ENCODE measurements at places on chromosomes 16 and 17.

DNA sequence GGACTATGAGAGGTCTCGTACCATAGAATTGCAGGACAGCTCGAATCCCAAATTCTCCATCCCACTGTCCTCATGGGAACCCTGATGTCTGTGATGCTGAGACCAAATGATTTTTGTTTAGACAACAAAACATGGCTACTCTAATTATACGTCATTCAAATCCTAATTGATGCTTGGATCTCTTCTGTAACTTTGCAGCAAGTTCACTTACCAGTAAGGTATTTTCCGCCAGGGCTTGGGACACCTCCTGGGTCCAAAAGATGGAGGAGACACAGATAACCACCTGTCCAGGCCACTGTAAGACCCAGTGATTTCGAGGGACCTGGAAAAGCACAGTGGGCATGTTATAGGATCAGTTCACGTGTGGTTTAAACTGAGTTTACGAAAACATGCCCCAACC is 92.8 kb downstream of the DNAH3 start:
- DNase-seq, result no peak

DNA sequence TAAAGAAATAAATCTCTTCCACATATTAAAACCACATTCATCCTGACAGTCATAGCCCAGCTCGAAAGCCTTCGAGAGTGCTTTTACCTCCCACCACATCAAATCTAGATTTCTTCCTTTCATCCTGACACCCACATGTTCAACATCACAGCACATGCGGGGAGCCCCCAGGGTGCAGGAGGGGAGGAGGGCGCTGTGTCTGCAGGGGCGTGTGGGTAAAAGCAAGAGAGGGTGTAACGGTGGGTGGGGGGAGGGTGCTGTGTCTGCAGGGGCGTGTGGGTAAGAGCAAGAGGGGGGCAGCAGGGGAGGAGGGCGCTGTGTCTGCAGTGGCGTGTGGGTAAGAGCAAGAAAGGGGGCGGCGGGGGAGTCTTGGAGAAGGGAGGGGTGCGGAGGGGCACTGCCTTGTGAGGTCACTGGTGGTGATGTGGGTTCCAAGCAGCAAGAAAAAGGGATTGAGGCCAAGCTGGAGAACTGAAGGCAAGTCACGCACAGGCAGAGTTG is 34.7 kb downstream of the ADCY9 start:
- DNase-seq, result no peak

DNA sequence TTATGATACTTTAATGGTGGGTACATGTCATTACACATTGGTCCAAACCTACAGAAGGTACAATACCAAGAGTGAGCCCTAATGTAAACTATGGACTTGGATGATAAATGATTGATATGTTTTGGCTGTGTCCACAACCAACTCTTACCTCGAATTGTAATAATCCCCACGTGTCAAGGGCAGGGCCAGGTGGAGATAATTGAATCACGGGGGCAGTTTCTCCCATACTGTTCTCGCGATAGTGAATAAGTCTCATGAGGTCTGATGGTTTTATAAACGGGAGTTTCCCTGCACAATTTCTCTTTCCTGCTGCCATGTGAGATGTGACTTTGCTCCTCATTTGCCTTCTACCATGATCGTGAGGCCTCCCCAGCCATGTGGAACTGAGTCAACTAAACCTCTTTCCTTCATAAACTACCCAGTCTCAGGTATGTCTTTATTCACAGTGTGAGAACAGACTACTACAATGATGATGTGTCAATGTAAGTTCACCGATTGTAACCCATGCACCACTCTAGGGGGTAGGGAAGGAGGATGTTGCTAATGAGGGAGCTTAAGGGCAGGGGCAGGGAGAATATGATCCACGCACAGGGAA is 7.0 kb upstream of the METTL22 start:
- no peak for DNase-seq

DNA sequence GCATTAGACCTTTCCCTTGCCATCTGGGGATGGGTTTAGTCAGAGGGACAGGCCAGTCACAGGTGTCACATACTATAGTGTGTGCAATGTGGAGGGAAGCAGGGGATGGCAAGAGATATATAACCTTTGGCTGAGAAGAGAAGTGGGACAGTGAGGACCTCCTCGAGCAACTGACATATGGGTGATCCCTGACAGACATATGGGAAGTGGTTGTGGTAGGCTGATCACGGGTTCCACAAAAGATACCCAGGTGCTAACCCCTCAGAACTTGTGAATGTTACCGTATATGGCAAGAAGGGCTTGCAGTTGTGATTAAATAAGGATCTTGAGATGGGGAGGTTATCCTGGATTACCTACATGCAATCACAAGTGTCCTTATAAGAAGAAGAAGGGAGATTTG is 188.1 kb upstream of the MPHOSPH6 start:
- DNase-seq, result no peak

DNA sequence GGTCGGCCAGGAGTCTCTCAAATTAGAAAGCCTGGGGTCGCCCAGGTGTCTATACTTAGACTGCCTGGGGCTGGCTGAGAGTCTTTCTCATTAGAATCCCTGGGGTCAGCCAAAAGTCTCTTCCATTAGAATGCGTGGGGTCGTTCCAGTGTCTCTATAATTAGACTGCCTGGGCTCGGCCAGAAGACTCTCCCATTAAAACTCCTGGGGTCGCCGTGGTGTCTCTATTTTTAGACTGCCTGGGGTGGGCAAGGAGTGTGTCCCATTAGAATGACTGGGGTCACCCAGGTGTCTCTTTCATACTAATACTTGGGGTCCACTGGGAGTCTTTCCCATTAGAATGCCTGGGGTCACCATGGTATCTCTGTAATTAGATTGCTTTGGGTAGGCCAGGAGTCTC is 2227.7 kb downstream of the TP53TG3F start:
- DNase-seq, result no peak

- no peak for DNase-seq
These were observed 27.9 kb upstream of the AXIN2 start for GRCh38 chr17:65589321-65589720.

DNA sequence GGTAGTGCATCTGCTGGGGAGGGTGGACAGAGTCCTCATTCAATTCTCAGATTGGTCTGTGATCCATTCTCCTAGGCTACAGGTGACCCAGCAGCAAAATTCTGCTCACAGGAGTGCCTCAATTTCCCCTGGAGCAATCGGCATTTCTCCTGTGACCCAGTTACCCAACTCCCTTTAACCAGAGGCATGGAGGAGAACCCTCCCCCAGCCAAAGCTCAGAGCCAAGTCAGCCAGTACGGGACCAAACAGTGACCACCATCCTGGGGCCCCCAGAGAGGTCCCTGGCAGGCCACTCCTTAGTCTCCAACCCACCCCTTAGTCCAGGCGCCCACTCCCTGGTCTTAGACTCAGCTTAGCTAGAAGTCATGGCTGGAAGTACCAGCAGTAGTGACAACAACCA is 75.6 kb downstream of the DYNLRB2 start:
- no peak for DNase-seq

- no peak for DNase-seq
These were observed 349.4 kb downstream of the FOXL1 start for GRCh38 chr16:86927699-86928098.

DNA sequence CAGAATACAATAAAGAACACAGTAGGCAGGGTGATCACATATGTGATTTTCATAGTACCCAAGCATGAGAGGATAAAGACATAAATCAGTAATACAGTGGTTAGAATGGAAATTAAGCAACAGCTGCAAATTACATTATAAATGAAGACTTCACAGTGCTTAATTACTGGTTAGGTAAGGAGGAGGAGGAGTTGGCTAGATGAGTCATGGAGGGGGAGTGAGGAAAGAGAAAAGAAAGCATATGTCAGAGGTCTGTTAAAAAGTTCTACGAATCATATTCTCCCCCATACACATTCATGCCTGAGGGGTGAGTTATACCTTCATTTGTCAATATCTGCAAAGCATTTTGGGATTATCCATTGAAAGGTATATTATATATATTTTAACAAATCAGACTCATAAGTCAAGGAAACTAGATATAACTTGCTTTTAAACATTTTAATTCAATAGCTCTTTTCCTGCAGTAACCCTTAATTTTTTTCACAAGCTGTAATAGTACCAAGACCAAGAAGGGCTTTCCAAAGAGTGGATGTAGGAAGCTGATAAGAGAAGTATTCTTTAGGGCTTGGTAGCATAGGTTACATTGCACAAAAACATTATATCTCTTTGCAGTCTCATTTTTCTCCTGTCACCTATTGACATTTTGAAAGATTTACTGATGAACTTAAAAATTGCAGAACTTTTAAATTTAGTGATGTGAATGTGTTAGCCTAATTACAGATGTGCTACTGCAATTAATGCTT is 99.3 kb downstream of the STXBP4 start:
- peak; percentile 24 for DNase-seq

DNA sequence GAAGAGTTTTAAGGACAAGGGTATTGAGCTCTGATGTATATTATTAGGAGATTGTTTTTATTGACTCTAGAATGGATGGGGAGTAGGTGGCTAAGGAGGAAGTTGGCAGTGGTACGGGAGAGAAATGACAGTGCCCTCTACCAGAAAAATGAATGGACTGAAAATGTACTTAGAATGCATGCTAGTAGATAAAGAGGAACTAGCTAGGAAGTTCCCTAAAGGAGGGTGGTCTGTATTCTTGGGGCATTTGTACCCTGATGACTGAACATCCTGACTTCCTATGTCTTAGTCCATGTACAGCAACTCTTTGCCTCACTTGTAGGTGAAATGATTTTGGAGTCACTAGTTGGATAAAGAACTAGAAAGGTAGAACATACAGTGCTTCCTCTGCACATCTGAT is 581.5 kb upstream of the RBFOX1 start:
- no peak for DNase-seq

- no peak for DNase-seq
These were observed 21.4 kb downstream of the DCUN1D3 start for GRCh38 chr16:20878682-20879147.

DNA sequence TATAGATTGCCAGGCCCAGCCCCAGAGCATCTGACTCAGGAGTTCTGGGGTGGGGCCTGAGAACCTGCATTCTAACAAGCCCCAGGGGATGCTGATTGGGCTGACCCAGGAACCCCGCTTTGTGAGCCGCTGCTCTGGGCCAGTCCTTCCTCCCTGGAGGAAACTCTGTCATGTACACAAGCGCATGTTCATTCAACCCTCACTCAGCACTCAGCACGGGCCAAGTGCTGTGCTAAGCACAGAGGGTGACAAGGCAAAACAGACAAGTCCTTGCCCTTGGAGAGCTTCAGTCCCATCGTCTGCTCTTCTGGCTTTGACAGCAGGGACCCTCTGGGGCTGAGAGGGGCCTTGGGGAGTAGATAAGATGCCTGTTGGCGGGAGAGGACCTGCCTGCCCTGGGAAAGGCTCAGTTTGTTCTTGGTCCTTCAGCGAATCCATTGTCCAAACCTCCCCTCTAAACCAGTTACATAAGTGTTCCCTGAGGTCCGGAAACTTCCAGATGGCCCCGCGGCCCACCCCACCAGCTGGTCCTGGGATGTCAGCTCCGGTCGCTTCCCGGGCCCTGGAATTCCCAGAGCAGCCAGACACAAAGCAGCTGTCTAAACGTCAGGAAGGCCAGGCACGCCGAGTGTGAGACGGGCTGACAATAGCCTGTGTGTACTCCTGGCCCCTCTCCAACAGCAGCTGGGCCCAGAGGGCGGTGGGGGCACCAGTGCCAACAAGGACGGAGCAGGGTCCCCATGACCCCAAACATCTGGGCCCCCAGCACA is 88.8 kb downstream of the ZDHHC7 start:
- DNase-seq, result peak; percentile 67

GRCh38 chr17:7562208-7562605 is 488 bp downstream of the SENP3 start:
- no peak for DNase-seq

DNA sequence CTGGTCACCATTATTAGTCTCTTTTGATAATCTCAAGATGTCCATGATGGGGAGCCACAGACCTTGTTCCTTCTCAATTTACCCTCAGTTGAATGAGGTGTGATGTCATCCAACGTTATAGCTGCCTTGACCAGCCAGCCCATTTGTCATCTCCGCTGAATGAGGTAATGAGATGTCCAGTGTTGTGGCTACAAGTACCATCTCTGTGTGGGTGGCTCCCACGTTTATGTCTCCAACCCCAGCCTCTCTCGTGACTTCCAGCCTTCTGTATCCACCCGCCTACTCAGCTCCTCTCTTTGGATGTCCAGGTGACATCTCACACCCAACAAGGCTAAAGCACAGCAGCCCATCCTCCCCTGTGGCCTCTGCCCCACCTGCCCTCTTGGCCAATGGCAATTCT is 18.2 kb downstream of the DNAH17 start:
- DNase-seq, result no peak
